H1 (cell line): ENCODE measurements at places on chromosomes 16 and 17. TPM values are rescaled to one million over a fixed set of nuclear protein-coding genes. Genes with fewer than 3 reads are reported as not detected.

Gene PROCA1
- total RNA-seq = 17.8 and 21.2 TPM in 2 replicates

Gene STX1B
- total RNA-seq = 18.0 and 20.2 TPM in 2 replicates

Gene KRTAP1-1
- not detected in 2 replicates for total RNA-seq

Gene CHST4
- total RNA-seq = 11.7 and 12.1 TPM in 2 replicates

Gene DPEP3
- total RNA-seq = 9.9 and 10.6 TPM in 2 replicates

GRCh38 chr16:49701789-49702494 lies 154.0 kb downstream of the ZNF423 start:
- no peaks in the 10 kb centered on the region for H3K36me3 ChIP-seq
- peaks cover 61% of the 10 kb centered on the region for H3K4me1 ChIP-seq
- peak; percentile 74 for DNase-seq
- H3K27me3 ChIP-seq = no peaks in the 10 kb centered on the region
- peak overlapping the region; percentile 79; the same call in 1 of the 2 replicates for H3K27ac ChIP-seq
- H3K4me3 ChIP-seq = no peak overlapping the region

DNA sequence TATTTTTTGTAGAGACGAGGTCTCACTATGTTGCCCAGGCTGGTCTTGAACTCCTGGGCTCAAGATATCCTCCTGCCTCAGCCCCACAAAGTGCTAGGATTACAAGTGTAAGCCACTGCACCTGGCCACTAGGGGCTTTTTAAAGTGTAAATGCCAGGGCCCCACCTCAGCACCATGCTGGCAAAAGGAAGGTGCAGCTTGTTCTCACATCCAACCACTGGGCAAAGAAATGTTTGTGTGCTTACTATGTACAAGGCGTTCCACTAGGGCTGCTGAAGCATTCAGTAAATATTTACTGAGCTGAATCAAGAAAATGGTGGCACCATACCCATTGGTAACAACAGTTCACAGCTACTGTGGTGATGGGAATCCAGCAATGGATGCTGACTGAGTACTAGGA lies 22.6 kb downstream of the COG1 start:
- peaks cover 10% of the 10 kb centered on the region; the same call in 1 of the 2 replicates for H3K36me3 ChIP-seq
- no peaks in the 10 kb centered on the region for H3K27me3 ChIP-seq
- H3K4me1 ChIP-seq = no peaks in the 10 kb centered on the region
- no peak overlapping the region for H3K4me3 ChIP-seq
- H3K27ac ChIP-seq = no peak overlapping the region

- no peaks in the 10 kb centered on the region for H3K27me3 ChIP-seq
- no peak overlapping the region for H3K27ac ChIP-seq
- no peaks in the 10 kb centered on the region for H3K36me3 ChIP-seq
- no peaks in the 10 kb centered on the region for H3K4me1 ChIP-seq
- H3K4me3 ChIP-seq = no peak overlapping the region
- no peak for DNase-seq
These were observed 608.5 kb downstream of the KCNJ18 start for GRCh38 chr17:22300731-22301352.

DNA sequence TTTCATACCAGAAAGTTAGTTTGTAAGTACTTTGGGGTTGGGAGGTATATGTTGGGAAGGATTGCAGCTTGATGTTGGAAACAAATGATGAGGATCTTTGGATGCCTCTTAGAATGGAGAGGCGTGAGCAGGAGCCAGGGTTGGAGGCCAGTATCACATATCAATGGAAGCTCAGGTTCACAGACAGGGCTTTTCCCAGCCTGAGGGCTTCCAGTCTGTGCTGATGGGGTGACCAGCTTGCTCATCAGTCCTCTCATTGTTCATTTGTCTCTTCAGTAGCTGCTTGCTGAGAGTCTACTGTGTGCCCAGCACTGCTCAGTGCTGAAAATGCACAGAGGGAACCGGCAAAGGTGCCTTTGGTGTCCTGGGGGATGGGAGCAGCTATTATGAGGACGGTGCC lies 5.8 kb downstream of the DNAAF1 start:
- H3K4me3 ChIP-seq = no peak overlapping the region
- H3K27me3 ChIP-seq = no peaks in the 10 kb centered on the region
- H3K27ac ChIP-seq = no peak overlapping the region

GRCh38 chr16:85617948-85618347 lies 4.8 kb downstream of the GSE1 start:
- H3K36me3 ChIP-seq = no peaks in the 10 kb centered on the region
- no peaks in the 10 kb centered on the region for H3K27me3 ChIP-seq
- peaks cover 28% of the 10 kb centered on the region for H3K4me1 ChIP-seq
- H3K27ac ChIP-seq = no peak overlapping the region
- no peak overlapping the region for H3K4me3 ChIP-seq
- no peak for DNase-seq

- H3K4me1 ChIP-seq = no peaks in the 10 kb centered on the region; the same call in none of the 2 replicates
- no peak overlapping the region for H3K27ac ChIP-seq
- DNase-seq = no peak
- H3K27me3 ChIP-seq = no peaks in the 10 kb centered on the region
These were observed 240.4 kb upstream of the TNRC6C start for GRCh38 chr17:77717941-77718668.

- no peaks in the 10 kb centered on the region for H3K4me1 ChIP-seq
- DNase-seq = no peak
- peaks cover 21% of the 10 kb centered on the region for H3K36me3 ChIP-seq
- no peak overlapping the region for H3K27ac ChIP-seq
- no peaks in the 10 kb centered on the region for H3K27me3 ChIP-seq
- H3K4me3 ChIP-seq = no peak overlapping the region
These were observed 21.4 kb downstream of the SERPINF1 start for GRCh38 chr17:1783271-1783670.

DNA sequence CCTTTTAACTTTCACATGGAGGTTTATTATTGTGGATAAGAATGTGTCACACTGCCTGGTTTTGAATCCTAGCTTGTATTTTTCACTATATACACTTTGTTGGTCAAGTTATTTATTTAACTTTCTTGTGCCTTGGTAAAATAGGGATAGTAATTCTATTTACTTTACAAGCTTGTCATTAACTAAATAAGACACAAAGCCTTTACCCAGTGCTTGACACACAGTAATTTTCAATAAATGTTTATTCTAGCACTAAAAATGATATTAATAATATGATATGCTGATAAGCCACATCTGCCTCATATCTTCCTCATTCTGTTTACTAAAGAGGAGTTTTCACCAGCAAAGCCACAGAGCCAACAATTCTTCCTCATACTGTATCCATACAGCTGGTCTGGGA lies 27.8 kb downstream of the MYH10 start:
- no peak overlapping the region for H3K27ac ChIP-seq
- no peaks in the 10 kb centered on the region for H3K4me1 ChIP-seq
- peaks cover 42% of the 10 kb centered on the region for H3K36me3 ChIP-seq
- DNase-seq = no peak
- H3K4me3 ChIP-seq = no peak overlapping the region

DNA sequence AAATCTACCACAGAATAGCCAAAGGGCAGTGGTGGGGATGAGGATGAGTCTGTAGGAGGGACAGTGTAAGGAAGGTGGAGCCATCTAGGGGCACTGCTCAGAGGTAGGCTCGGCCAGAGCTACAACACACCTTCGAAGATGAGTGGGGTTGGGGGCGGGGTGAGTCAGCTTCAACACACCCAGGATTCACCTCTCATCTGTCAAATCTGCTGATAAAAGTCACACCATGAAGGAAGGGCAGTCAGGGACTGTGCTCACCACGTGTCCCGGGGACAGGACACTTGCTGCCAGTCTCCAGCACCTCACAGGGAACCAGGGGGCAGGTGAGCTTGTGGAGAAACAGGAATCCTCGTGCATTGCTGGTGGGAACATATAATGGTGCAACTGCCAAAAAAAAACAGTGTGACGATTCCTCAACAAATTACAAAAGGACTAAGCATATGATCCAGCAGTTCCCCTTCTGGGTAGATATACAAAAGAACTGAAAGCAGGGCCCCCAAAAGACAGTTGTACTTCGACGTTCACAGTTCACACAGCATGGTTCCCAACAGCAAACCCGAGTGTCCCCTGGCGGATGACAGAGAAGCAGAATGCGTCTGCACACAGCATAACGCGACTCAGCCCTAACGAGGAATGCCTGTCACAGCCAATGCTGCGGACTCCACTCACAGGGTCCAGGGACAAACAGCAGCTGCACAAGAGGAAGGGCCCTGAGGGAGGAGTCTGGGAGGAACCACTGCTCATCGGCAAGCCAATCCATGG lies 133.1 kb downstream of the ANKRD11 start:
- no peak overlapping the region for H3K4me3 ChIP-seq
- no peak overlapping the region for H3K27ac ChIP-seq
- no peaks in the 10 kb centered on the region for H3K36me3 ChIP-seq
- H3K27me3 ChIP-seq = no peaks in the 10 kb centered on the region

DNA sequence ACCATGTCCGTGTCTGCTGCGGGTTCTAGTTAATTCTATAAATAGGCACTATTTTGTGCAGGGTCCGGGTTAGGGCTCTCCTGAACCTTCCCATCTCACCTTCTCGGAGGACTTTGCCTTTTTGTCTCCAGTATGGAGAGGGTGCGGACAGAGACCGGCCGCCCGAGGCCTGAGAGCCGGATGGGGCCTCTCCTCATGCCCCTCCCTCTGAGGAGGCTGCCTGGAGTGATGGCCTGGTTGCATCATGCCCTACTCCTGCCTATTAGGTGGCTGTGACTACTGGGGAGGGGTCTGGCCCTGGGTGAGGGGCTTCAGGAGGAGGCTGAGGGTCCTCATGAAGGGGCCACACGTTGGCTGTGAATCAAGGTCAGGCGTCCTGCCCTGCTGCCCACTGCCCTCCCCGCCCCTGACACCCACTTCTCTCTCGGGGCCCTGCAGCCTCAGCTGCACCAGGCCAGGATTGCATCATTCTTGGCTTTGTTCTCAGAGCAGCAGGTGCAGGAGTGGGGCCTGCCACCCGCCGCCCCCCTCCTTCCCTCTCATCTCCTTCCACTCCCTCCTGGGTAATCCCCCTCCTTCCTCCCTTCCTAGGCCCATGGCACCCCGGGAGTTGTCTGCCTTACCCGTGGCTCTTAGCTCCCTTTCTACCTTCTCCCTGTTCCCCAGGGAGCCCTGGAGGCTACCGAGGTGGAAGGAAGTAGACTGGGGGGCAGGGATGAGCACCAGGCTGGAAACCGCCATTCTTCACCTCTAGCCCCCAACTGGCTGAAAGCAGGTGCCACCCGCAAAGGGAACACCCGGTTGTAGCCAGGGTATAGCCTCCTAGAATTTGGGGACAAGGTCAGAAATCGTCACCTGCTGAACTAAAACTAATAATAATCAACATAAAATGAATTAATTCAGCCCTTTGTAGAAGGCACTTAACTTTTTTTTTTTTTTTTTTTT lies 12.7 kb upstream of the ARHGAP23 start:
- no peaks in the 10 kb centered on the region for H3K27me3 ChIP-seq
- H3K4me1 ChIP-seq = peaks cover 31% of the 10 kb centered on the region
- no peak for DNase-seq
- peak overlapping the region; percentile 20 for H3K4me3 ChIP-seq

GRCh38 chr17:49214676-49215360 lies 4.3 kb downstream of the ABI3 start:
- H3K27ac ChIP-seq = no peak overlapping the region
- no peak overlapping the region for H3K4me3 ChIP-seq
- H3K27me3 ChIP-seq = no peaks in the 10 kb centered on the region
- no peaks in the 10 kb centered on the region for H3K36me3 ChIP-seq

DNA sequence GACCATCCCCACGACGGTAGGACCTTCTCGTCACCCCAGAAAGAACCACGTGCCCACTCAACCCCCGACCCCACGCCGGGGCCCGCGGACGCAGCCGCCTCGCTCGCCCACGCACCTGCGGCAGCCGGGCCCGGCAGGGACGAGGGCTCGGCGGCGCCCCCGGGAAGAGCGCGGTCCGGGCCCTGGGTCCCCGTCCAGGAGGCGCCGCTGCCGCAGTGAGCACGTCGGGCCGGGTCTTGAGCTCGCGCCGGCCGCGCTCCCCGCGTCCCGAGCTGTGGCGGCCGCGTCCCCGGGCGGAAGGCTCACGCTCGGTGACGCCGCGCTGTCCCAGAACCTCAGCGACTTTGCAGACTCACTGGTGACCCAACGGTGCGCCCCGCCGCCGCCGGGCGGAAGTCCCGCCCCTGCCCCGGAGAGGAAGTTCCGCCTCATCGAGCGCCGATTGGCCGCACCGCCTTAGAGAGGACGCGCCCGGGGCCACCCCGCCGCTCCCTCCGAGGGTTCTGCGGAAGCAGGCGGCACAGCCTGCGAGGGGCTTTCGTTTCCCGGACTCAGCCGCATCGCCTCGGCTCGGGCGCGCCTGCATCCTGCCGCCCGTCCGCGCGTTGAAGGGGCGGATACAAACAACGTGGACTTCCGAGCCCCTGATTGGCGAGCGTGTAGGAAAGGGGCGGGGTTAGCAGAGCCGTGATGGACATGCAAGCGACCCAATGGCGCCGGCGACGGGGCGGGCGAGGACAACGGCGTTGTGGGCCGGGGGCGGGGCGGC lies 793 bp upstream of the RAB40C start:
- peak overlapping the region; percentile 99 for H3K27ac ChIP-seq
- DNase-seq = peak; percentile 73
- peaks cover 7% of the 10 kb centered on the region for H3K4me1 ChIP-seq
- H3K4me3 ChIP-seq = peak overlapping the region; percentile 90

GRCh38 chr17:62910277-62910676 lies 55.8 kb upstream of the TANC2 start:
- no peaks in the 10 kb centered on the region for H3K36me3 ChIP-seq
- H3K27ac ChIP-seq = no peak overlapping the region
- no peak overlapping the region for H3K4me3 ChIP-seq
- no peak for DNase-seq
- H3K4me1 ChIP-seq = no peaks in the 10 kb centered on the region

GRCh38 chr16:24540602-24541210 lies 1.3 kb downstream of the RBBP6 start:
- peak overlapping the region; percentile 93 for H3K4me3 ChIP-seq
- H3K27me3 ChIP-seq = no peaks in the 10 kb centered on the region
- no peaks in the 10 kb centered on the region for H3K36me3 ChIP-seq
- peak overlapping the region; percentile 97 for H3K27ac ChIP-seq
- 0 out of 2 replicates have a peak, but pooled peaks cover 2% of the 10 kb centered on the region for H3K4me1 ChIP-seq

DNA sequence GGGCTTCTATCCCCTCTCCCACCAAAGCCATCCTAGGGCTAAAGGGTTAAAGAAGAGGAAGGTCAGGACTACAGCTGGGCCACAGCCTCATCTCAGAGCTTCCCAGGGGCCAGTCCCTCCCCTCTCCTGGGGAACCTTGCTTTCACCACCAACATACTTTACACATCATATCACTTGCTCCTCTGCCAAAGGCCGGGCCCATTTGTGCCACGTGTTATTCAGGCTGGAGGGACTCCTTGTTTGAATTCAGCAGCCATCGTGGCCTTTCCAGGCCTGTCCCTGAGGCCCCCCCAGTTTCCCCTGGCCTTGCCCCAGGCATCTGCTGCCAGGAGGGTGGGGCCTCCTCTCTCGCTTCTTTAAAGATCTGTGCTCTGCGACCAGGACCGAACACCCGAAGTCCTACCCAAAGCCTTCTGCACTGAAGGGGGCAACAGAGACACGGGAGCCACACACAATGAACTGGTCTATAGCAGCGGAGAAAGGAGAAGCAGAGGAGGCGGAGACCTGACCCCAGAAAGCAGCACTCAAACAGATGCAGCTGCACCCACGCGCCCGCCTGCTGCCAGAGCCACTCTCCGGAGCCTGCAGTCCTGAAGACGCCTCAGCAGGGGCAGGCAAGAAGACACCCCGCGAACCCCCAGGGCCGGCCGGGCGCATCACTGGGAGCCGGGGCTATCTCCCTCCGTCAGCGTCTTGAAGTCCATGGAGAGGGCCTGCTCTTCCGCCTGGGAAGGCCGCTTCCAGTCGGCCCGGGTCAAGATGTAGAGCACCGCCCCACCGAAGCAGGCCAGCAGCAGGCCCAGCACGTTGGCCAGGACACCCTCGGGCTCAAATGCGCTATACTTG lies 12.1 kb downstream of the CYB561 start:
- H3K4me1 ChIP-seq = peaks cover 9% of the 10 kb centered on the region
- no peaks in the 10 kb centered on the region for H3K27me3 ChIP-seq
- no peak for DNase-seq
- H3K4me3 ChIP-seq = no peak overlapping the region
- H3K27ac ChIP-seq = no peak overlapping the region
